ENCODE measurements at places on chromosomes 13 and 19.
A peak's percentile ranks its signal among the peaks of the same experiment; 100 is the strongest.

DNA sequence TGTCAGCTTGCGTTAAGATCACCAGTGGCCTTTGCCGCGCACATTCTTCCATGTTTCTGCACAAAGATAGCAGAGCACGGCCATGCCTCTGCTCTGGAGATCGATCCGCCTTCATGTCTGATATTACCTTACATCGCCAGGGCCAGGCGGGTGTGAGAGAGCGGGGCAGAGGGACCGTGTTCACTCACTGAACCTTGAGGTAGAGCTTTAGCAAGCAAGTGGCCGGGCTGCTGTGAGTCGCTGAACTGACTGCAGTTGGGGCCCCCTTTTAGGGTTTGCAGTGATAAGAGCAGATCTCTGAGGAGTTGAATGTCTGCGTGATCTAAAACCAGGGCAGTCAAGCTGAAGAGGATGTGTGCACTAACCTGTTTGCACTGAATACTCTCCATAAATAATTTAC, 275.4 kb upstream of the OBI1 start:
- no peak for DNase-seq

DNA sequence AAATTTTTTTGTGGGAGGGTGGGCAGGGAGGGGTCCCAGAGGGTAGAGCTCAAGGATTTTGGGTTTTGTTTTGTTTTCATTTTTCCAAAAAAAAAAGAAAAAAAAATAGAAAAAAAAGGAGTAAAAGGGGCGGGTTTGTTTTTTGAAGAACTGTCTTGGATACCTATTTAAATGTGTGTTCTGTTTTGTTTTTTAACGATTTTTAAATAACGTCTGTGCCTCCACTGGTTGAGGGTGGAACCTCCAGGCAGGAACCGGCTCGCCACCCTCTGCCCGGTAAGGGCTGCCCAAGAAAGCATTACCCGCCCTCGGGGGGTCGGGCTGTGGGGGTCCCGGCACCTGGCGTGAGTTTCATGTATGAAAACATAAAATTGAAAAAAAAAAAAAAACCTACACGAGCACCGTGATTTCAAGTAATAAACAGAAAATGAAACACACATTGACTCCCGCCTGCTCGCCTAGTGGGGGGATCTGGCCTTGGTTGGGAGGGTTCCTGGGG, 10.4 kb downstream of the MIDN start:
- DNase-seq = no peak

DNA sequence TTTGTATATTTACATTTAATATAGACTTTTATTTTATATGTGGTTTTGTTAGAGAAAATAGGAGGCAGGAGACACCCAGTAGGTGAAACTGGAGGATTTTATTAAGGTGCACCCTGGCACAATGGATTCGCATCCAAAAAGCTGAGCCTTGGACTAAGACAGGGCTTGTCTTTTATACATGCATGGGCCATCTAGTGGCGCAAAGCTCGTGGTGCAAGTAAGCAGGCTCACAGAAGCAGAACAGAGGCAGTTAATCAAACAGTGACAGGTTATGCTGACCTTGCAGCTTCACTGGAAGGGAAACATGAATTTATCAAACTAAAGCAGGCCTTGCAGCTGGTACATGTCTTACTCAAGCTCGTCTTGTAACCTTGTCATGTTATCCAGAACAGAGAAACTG, 58.8 kb upstream of the ZNF681 start:
- DNase-seq = peak; percentile 16

DNA sequence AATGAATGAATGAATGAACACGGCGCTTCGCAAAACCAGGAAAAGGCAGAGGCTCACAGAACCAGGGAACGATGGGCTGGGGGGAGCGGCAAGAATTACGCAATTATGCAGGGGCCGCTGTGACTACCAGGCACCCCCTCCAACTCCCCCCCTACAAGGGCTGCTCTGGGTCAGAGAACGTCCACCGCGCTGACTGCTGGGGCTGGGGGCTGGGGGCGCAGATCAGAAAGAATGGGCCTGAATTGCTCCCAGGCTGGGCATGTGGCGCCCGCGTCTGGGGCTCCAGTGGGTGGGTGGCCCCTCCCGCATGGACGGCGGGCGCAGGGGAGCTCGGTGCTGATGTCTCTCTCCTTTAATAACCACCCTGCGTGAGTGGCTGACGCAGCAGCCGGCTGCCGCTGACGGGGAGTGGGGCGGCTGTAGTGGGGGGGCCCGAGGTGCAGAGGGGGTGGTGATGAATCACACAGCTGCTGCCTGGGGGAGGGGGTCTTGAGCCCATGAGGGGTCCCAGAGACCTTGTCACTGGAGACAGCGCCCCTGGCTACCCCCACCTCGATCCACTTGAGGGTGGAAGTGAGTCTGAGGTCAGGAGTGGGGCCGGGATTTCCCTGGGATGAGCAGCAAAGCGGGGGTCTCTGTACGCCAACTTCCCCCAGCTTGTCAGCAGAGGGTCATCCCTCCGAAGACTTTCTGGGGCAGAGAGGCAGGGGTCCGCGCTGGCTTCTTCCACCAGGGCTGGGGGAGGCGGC, 1.5 kb upstream of the CIRBP start:
- DNase-seq = peak; percentile 28

DNA sequence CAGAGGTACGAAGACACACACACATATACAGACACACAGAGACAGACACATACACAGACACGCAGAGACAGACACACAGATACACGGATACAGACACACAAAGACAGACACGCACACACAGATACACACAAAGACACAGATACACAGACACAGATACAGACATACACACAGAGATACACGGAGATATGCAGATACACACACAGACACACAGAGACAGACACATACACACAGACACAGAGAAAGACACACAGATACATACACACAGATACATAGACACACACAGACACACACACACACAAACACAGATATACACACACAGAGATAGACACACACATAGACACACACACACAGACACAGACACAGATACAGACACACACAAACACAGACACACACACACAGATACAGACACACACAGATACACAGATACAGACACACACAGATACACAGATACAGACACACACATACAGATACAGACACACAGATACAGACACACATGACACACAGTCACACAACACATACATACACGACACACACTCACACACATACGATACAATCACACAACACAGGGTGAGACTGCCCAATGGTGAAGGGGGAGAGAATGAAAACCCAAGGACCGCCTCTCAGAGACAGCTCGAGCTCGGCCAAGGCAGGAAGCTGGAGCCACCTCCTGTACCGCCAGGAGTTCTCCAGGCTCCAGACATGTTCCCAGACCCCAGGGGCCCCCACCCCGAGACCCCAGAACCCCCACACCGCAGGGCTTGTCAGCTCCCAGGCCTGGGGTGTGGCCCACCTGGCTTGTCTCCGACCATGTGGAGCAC, 8.8 kb upstream of the CCER2 start:
- DNase-seq = no peak

DNA sequence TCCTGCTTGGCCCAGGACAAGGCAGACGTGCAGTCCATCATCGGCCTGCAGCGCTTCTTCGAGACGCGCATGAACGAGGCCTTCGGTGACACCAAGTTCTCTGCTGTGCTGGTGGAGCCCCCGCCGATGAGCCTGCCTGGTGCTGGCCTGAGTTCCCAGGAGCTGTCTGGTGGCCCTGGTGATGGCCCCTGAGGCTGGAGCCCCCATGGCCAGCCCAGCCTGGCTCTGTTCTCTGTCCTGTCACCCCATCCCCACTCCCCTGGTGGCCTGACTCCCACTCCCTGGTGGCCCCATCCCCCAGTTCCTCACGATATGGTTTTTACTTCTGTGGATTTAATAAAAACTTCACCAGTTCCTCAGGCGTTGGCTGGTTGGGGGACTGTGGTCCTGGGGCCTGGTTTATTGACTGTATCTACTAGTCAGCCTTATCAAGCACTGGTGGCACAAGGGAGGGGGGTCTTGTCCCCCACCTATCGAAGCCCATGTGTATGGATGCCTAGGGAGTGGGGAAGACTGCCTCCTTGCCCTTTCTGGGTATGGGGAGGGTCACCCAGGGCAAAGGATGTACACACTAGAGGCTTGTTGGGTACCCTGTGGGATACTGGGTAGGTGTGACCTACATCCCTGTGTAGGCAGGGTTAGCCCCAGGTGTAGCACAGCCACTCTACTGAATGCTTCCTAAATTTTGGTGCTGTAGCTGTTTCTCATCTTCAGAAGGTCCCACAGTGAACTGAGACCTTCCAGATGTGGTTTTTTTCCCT, 4.4 kb downstream of the CHMP2A start:
- no peak for DNase-seq

- DNase-seq = peak; percentile 76
Measured at GRCh38 chr19:19134687-19135158, 3.6 kb downstream of the TMEM161A start.

- DNase-seq = no peak
Measured at GRCh38 chr13:40024204-40024966, 368.9 kb downstream of the COG6 start.

DNA sequence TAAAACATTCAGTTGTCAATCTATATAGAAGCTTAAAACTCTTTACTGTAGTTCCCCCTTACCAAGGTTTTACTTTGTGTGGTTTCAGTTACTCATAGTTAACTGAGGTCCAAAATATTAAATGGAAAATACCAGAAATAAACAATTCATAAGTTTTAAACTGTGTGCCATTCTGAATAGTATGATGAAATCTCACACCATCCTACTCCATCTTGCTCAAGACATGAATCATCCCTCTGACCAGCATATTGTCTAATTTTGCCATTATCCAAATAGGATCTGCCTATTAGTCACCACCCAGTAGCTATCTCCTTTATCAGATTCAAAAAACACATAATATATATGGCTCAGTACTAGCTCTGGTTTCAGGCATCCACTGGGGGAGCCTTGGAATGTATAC, 22.4 kb downstream of the ZNF571 start:
- no peak for DNase-seq

GRCh38 chr19:13633109-13633508, 126.8 kb upstream of the CACNA1A start:
- peak; percentile 100 for DNase-seq

DNA sequence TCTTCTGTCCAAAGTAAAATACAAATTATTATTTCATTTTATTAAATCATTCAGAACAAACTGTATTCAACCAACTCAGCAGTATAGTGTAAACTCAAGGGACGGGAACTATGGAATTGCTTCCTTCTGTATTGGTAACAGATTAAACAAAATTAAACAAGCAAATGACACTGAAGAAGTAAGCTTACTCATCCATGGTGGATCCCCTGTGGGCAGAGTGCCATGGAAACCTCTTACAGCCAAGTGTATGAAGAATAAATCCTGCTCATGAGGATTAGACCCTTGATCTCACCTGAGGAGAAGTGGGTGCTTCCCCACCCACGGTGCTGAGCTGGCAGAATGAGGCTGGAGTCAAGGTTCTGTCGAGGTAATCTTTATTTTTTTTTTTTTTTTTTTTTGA, 18.0 kb upstream of the RFXAP start:
- DNase-seq = peak; percentile 58

- no peak for DNase-seq
Measured at GRCh38 chr19:33216198-33216830, 9.3 kb downstream of the SLC7A10 start.

DNA sequence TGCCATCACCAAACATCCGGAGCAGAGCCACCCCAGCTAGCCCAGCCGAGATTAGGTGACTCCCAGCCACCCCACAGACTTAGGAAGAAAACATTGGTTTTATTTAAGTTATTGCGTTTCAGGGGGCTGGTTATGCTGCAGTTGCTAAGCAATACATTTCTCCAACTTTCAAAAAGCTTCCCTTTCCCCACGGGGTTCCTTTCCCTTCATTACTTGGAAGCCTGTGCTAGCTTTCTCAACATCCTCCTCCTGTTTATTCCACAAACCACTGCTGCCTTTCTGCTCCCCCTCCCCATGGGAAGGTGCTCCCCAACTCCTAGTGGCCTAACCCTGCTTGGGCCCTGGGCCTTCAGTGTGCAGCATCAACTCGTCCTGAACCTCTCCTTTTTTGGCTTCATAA, 52.6 kb downstream of the CDADC1 start:
- no peak for DNase-seq

- no peak for DNase-seq
Measured at GRCh38 chr13:98514288-98514687, 62.6 kb downstream of the STK24 start.

GRCh38 chr13:109870274-109870673, 83.9 kb upstream of the IRS2 start:
- no peak for DNase-seq

GRCh38 chr13:43222086-43222485, 198.7 kb downstream of the DNAJC15 start:
- no peak for DNase-seq

- DNase-seq = no peak
Measured at GRCh38 chr13:37544995-37545394, 53.6 kb downstream of the POSTN start.

GRCh38 chr19:4916292-4917082, 7.2 kb downstream of the UHRF1 start:
- DNase-seq = no peak

- no peak for DNase-seq
Measured at GRCh38 chr13:41767801-41768200, 193.1 kb downstream of the VWA8 start.

- DNase-seq = peak; percentile 18
Measured at GRCh38 chr19:42081584-42082203, 5.7 kb downstream of the ZNF574 start.

DNA sequence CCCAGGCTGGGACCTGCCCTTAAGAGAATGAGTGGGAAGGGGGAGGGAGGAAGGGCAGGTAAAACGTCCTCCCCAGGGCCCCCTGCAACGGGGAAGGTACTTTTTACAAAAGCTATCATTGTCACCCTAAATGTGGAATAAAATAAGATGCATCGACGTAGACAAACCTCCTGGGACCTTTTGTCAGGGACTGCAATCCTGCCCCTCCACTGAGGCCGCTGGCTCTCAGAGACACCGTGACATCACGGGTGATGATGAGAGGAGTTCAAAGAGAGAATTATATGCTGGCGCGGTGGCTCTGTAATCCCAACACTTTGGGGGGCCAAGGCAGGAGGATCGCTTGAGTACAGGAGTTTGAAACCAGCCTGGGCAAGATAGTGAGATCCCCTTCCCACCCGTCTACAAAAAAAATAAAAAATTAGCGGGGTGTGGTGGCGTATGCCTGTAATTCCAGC, 1.8 kb upstream of the MYBPC2 start:
- no peak for DNase-seq

- DNase-seq = no peak
Measured at GRCh38 chr13:80334597-80335260, 6.2 kb downstream of the SPRY2 start.

DNA sequence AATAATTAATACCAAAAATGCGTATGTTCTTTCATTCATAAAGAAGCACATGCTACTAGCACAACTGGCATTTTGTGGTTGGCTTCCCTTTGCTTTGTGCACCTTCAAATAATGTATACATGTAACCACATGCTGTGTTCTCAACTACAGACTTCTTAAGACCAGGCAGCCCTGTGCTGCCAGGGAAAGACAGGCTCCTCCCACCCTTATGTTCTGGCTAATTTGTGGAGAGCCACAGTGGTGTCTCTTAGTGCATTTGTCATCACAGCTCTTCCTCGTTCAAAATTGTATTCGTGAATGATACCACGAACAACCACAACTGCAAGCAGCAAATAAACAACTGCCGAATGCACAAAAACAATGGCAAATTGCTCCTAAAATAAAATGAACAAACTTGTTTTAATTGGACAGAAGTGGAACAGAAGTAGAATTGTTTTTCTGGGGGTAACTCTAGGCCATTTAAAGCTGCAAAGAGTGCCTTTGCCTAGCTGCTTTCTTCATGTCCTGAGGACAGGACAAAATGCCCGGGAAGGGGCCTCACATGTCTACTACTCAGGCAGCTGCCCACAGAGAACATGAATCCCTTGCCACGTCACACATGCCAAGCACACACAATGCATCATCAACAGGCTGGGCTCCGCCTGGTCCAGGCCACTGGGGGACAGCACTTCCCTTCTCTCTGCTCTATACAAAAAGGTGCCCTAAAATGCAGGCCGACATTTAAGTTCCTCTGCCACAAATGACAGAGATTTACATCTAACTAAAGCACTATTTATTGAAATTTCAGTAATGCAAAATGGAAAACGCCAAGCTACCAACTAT, 21.7 kb downstream of the IRS2 start:
- no peak for DNase-seq
